ENCODE measurements at places on chromosomes 13 and 19.

GRCh38 chr19:40565910-40566495 lies 10.7 kb upstream of the SHKBP1 start:
- no peak for DNase-seq

DNA sequence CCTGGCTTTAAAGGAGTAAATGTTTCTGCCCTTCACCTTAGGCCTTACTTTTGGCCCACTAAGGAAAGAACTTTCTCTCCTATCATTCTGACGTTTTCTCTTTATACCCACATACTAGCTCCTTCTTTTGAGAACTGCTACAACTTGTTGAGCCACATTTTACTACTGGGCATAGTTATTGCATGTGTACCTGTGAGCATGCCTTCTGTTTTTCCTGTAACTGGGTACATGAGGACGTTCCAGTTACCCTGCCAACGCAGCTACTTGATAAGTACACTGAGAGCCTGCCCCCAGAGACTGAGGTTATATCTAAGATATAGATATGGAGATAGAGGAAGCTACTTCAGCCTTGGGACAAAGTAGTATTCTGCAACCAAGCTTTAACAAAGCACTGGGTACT lies 3.5 kb downstream of the CCDC169 start:
- no peak for DNase-seq

DNA sequence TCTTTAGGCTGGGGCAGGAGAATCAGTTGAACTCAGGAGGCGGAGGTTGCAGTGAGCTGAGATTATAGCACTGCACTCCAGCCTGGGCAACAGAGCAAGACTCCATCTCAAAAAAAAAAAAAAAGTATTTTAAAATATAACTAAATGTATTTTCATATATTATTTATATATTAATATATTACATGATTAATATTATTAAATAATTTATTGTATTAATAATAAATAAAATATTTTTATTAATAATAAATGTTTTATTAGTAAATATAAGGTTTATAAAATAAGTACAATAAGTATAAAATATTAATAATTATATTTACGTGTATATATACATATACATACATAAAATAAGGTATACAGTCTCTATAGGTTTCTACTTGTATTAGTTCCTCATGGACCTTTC lies 56.8 kb downstream of the SKA3 start:
- no peak for DNase-seq

DNA sequence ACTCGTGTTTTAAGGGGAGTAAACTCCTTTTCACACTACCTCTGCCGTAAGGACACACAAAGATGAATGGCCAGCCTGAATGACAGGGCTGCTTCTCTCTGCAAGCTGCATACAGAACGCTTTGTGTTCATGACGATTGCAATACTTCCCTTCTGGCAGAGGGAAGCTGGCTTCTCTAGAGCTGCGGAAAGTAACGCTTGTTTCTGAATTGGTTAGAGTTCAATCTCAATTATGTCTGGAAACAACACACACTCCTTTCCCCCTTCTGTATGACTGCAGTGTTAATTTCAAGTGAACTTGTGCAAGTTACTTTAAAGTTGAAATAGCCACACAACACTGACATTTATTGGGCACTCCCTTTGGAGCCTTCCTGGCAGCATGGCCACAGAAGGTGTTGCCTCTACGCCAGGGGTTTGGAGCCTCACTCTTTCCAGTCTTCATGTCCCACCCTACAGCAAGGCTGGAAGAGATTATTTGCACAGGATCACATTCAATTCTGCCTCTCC lies 242.6 kb downstream of the NDFIP2 start:
- no peak for DNase-seq

DNA sequence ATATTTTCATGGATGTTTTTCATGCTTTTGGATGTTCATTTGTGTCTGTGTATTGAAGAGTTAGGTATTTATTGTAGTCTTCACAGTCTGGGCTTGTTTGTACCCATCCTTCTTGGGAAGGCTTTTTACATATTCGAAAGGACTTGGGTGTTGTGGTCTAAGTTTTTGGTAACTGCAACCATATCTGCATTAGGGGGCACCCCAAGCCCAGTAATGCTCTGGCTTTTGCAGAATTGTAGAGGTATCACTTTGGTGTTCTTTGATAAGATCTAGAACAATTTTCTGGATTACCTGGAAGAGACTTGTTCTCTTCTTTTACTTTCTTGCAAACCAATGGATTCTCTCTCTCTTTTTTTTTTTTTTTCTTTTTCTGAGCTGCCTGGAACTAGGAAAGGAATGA lies 581.3 kb downstream of the DACH1 start:
- no peak for DNase-seq

DNA sequence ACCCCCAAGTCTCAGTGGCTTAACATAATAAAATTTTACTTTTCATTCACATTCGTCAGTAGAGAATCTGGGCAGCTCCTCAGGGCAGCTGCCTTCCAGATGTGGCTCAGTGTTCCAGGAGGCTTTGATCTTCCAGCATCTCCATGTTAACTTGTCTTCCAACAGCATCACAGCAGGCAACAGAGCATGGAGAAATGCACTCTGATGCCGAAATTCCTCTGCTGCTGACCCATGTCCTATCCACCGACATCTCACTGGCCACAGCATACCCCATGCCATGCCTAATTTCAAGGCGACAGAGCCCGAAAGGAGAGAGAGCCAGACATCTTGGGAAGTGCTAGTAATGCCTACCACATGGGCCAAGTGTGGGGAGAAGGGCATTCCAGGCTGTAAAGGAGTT lies 64.9 kb upstream of the MEDAG start:
- no peak for DNase-seq

DNA sequence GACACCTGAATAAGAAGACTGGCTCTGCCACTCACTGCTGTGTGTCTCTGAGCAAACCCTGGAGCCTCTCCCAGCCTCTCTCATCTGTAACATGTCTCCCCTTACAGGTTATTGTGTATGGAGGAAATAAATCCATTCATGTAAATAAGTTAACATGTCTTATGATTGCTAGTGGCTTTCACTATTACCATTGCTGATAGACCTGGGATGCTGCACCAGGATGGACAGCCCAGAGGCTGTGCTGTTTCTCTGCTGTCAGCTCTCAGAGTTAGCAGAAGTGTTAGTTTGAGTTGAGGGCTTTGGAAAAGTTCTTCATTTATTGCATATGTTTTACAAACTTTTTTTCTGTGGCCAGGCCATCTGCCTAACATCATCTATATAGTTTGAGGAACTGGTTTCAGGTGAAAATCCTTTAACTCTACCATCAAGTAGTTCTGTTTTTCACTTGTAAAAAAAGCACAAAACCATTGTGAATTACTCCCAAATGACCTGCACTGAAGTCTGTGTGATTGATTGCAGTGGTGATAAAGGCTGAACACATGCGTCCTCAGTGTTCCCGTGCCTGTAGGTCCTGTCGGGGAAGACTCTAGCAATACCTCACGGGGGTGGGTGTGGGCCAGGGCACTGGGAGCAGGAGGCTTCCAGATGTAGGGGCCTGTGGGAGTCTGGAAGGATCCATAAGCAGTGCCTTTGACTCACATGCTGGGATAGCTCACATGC lies 24.6 kb downstream of the MPHOSPH8 start:
- no peak for DNase-seq

- DNase-seq = no peak
Measured at GRCh38 chr13:72662548-72662947, 64.9 kb downstream of the MZT1 start.

DNA sequence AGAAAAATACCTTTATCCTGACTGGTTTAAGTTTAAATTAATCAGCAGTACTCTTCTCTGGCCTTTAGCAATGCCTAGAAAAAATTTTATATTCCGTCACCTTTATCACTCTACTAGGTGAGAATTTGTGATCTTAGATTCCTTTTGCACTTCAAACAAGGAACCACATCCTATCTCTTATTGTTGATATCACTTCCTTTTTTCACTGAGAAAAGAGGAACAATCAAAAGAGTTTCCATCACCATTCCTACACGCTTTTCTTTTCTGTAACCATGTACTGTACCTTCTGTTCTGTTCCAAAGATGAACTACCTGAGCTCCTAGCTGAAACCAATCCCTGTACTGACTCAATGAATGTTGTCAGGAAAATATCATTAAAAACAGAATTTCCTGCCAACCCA lies 1379.0 kb upstream of the MIR17HG start:
- DNase-seq = no peak

- DNase-seq = no peak
Measured at GRCh38 chr13:84466461-84466860, 584.2 kb upstream of the SLITRK1 start.

DNA sequence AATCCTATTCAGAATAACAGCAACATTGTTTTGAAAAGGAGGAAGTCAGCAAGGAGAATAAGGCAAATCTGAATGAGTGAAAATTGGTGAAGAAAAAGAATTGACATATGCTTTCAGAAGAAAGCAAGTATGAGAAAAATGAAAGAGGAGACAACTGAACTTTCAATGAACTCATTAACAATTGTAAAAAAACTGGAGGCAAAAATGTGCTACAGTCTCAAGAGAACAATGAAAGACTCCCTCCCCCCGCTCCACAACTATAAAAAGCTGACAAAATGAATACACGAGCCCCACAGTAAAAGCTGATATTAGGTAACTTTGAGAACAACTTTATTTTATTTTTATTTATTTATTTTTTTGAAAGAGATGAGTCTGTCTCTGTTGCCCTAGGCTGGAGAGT lies 373.1 kb downstream of the DIAPH3 start:
- no peak for DNase-seq
